Adrenal gland (tissue), 19 donors: ENCODE measurements at places on chromosomes 2 and 18.
A peak's percentile ranks its signal among the peaks of the same experiment; 100 is the strongest.

DNA sequence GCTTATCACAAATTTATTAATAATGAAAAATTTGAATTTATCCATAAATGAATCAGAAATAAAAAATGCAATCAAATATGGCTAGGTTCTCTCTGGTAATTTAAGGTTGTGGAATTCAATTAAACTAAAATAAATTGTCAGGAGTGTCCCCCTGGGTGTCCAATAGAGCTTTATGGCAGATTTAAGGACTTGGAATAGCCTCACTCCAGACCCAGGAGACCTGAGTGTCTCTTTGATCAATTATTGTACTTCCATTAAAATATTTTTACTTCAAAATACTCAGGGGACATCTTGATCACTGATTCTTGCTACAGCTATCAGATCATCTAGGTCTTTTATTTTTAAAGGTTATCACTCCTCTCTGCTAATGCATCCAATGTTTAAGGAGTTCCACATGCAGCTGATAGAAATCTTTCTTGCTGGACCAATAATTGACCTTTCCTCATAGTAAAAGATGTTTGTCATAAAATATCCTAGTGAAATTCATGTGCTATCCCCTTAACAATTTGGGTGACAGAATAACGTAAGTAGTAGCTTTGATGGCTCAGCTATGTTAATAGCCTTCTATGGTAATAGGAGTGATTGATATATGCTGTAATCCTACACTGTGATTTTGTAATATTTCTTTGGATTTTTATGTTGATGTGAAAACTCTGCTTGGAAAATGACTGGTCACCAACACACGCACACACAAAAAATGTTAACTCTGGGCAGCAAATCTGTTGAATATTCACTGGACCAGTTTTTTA is 395.3 kb downstream of the NYAP2 start:
- no peaks in the 10 kb centered on the region for H3K27me3 ChIP-seq
- H3K36me3 ChIP-seq = no peaks in the 10 kb centered on the region
- DNase-seq = no peak

DNA sequence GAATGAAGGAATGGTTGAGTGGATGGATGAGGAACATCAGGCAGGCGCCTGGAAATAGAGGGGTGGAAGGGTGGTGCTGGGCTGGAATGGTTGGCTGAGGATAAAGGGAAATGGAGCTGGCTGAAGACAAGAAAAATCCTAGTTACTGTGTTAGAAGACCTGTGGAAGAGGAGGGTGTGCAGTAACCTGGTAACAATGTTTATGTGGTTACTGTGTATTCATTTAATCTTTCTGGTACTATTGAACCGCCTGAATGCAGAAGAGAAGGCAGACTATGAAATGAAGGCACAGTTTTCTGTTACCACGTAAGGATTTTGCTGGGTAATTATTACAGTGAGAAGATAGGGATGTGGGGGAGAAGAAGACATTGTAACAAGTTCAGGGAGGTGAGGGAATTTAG is 110.3 kb upstream of the MGAT5 start:
- H3K4me3 ChIP-seq = no peak overlapping the region
- peaks cover 25% of the 10 kb centered on the region for H3K4me1 ChIP-seq
- H3K27me3 ChIP-seq = no peaks in the 10 kb centered on the region
- H3K27ac ChIP-seq = no peak overlapping the region
- no peak for DNase-seq
- H3K36me3 ChIP-seq = no peaks in the 10 kb centered on the region

GRCh38 chr18:62368100-62368499 is 43.0 kb downstream of the TNFRSF11A start:
- H3K27ac ChIP-seq = no peak overlapping the region
- H3K4me1 ChIP-seq = no peaks in the 10 kb centered on the region
- DNase-seq = no peak
- no peaks in the 10 kb centered on the region for H3K36me3 ChIP-seq

GRCh38 chr2:181058378-181059269 is 78.2 kb downstream of the UBE2E3 start:
- DNase-seq = peak; percentile 26
- H3K4me1 ChIP-seq = no peaks in the 10 kb centered on the region
- H3K27me3 ChIP-seq = no peaks in the 10 kb centered on the region
- H3K4me3 ChIP-seq = no peak overlapping the region
- no peak overlapping the region for H3K27ac ChIP-seq
- H3K36me3 ChIP-seq = no peaks in the 10 kb centered on the region

DNA sequence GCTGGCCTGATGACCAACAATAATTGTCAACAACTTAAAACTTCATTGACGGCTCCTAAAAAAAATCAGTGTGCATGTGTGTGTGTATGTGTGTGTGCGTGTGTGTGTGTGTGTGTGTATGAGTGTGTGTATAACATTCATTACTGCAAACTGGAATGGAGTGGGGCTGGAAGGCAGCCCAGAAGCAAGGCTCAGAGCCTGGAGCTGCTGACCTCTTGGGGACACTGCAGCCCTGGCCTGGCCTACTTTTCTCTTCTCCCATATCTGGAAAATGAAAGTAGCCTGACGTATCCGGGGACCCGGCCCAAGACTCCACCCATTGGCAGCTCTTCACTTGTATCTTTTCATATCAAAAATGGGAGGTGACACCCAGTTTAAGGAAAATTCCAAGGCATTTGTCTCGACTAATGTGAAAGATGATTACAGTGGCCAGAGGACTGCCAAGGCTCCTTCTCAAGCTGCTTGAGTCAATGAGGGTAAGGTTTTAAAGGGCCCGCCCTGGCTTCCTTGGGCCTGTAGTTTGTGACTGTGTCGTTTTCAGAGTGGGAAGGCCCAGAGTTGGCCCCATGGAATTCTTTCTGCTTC is 72.4 kb upstream of the IL1R1 start:
- peak overlapping the region; percentile 82 for H3K27ac ChIP-seq
- no peaks in the 10 kb centered on the region for H3K36me3 ChIP-seq
- no peaks in the 10 kb centered on the region for H3K27me3 ChIP-seq
- H3K4me3 ChIP-seq = peak overlapping the region; percentile 31
- DNase-seq = peak; percentile 98

- H3K36me3 ChIP-seq = no peaks in the 10 kb centered on the region
- no peak overlapping the region for H3K4me3 ChIP-seq
- no peak overlapping the region for H3K27ac ChIP-seq
- H3K4me1 ChIP-seq = no peaks in the 10 kb centered on the region
- no peaks in the 10 kb centered on the region for H3K27me3 ChIP-seq
- DNase-seq = peak; percentile 82
These were observed 15.9 kb upstream of the ATP6V1B1 start for GRCh38 chr2:70919672-70920366.

DNA sequence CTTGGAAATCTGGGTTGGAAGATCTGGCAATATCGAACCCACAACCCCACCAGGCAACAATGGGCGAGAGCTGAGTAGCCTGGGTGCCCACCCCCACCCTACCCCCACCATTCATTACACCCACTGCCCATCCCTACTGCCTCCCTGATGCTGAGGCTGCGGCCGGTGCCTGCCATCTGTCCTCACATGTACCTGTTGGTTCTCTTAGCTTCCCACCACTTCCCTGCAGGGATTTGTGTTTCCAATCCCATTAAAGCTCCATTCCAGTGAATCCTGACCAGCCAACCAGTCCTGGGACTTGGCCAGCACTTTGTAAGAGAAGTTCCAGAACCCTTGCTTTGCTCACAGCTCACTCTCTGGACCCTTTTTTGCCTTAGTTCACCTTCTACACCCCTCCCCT is 163.0 kb upstream of the SH3BP4 start:
- no peak overlapping the region for H3K27ac ChIP-seq
- no peak overlapping the region for H3K4me3 ChIP-seq
- no peaks in the 10 kb centered on the region for H3K36me3 ChIP-seq

- H3K36me3 ChIP-seq = no peaks in the 10 kb centered on the region
- H3K4me3 ChIP-seq = no peak overlapping the region
- no peak overlapping the region for H3K27ac ChIP-seq
- H3K27me3 ChIP-seq = no peaks in the 10 kb centered on the region
- no peaks in the 10 kb centered on the region for H3K4me1 ChIP-seq
- DNase-seq = no peak
These were observed 57.6 kb upstream of the THUMPD2 start for GRCh38 chr2:39836638-39837037.

DNA sequence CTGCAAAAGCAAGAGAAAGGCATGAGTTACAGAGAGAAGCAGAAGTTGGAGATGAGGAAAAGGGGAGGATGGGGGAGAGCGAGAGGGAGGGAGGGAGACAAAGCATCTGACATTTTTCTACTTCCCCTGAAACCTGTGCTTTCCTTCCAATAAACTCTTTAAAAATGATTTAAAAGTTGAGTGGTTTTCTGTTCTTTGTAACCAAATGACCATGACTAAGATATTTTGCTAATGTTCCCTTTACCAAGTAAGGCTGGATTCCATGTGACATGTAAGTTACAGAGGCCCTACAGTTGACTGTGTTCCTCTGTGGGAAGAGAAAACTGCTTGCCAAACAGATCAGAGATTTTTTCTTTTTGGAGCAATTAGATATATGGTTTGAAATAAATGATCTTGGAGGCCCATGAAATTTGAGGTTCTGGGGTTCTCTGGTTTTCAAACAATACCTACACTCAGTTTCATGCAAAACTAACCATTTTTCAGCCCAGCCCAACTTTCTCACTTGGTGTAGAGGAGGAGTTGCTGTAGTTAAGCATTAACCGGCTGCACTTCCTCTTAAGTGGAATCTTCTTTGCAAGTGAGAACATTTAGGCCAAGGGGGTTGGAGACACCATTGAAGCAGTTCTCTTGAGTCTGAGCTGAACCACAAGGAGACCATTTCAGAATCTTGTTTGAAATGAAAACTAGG is 34.5 kb downstream of the INSIG2 start:
- H3K27me3 ChIP-seq = no peaks in the 10 kb centered on the region
- no peak overlapping the region for H3K4me3 ChIP-seq
- peak overlapping the region; percentile 48 for H3K27ac ChIP-seq
- no peak for DNase-seq
- no peaks in the 10 kb centered on the region for H3K36me3 ChIP-seq

DNA sequence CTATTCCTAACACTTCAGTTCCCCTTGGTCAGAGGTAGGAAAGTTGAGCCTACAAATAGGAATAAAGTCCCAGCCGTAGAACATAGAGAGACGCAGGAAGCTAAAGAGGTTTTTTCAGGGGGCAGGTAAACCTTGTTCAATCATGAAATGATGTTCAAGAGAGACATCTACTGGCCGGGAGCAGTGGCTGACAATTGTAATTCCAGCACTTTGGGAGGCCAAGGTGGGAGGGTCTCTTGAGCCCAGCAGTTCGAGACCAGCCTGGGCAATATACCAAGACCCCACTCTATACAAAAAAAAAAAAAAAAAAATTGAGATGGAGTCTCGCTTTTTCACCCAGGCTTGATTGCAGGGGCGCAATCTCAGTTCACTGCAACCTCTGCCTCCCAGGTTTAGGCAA is 66.7 kb upstream of the DNAJC10 start:
- H3K4me1 ChIP-seq = no peaks in the 10 kb centered on the region
- no peak overlapping the region for H3K4me3 ChIP-seq
- H3K27me3 ChIP-seq = no peaks in the 10 kb centered on the region

- H3K27me3 ChIP-seq = no peaks in the 10 kb centered on the region
- H3K4me1 ChIP-seq = no peaks in the 10 kb centered on the region
- no peak for DNase-seq
- no peak overlapping the region for H3K4me3 ChIP-seq
These were observed 57.8 kb upstream of the CCDC141 start for GRCh38 chr2:179107737-179108136.

GRCh38 chr2:218736531-218736930 is 25.9 kb downstream of the TTLL4 start:
- peaks cover 27% of the 10 kb centered on the region for H3K4me1 ChIP-seq
- no peak for DNase-seq
- H3K27ac ChIP-seq = no peak overlapping the region
- H3K27me3 ChIP-seq = no peaks in the 10 kb centered on the region
- no peaks in the 10 kb centered on the region for H3K36me3 ChIP-seq
- no peak overlapping the region for H3K4me3 ChIP-seq

GRCh38 chr2:10414591-10414990 is 33.5 kb downstream of the ODC1 start:
- no peaks in the 10 kb centered on the region for H3K27me3 ChIP-seq
- no peak for DNase-seq
- H3K4me3 ChIP-seq = no peak overlapping the region
- no peaks in the 10 kb centered on the region for H3K36me3 ChIP-seq
- H3K27ac ChIP-seq = no peak overlapping the region

GRCh38 chr2:63818271-63818670 is 23.4 kb upstream of the UGP2 start:
- no peaks in the 10 kb centered on the region for H3K4me1 ChIP-seq
- no peak overlapping the region for H3K27ac ChIP-seq
- DNase-seq = no peak
- no peaks in the 10 kb centered on the region for H3K27me3 ChIP-seq
- H3K4me3 ChIP-seq = no peak overlapping the region

GRCh38 chr2:181285116-181285515 is 172.1 kb upstream of the ITGA4 start:
- no peaks in the 10 kb centered on the region for H3K36me3 ChIP-seq
- no peak overlapping the region for H3K27ac ChIP-seq
- no peak overlapping the region for H3K4me3 ChIP-seq
- H3K27me3 ChIP-seq = no peaks in the 10 kb centered on the region

GRCh38 chr2:233029321-233029720 is 3.2 kb upstream of the NEU2 start:
- H3K36me3 ChIP-seq = no peaks in the 10 kb centered on the region
- no peak for DNase-seq
- no peaks in the 10 kb centered on the region for H3K27me3 ChIP-seq
- H3K4me3 ChIP-seq = no peak overlapping the region
- H3K4me1 ChIP-seq = no peaks in the 10 kb centered on the region

- no peaks in the 10 kb centered on the region for H3K4me1 ChIP-seq
- no peaks in the 10 kb centered on the region for H3K36me3 ChIP-seq
- H3K4me3 ChIP-seq = no peak overlapping the region
- H3K27ac ChIP-seq = no peak overlapping the region
These were observed 1258.3 kb upstream of the GYPC start for GRCh38 chr2:125397535-125398251.

GRCh38 chr2:45826460-45826859 is 175.0 kb downstream of the PRKCE start:
- DNase-seq = no peak
- peaks cover 11% of the 10 kb centered on the region for H3K4me1 ChIP-seq
- H3K27me3 ChIP-seq = no peaks in the 10 kb centered on the region
- H3K27ac ChIP-seq = no peak overlapping the region
- no peak overlapping the region for H3K4me3 ChIP-seq

DNA sequence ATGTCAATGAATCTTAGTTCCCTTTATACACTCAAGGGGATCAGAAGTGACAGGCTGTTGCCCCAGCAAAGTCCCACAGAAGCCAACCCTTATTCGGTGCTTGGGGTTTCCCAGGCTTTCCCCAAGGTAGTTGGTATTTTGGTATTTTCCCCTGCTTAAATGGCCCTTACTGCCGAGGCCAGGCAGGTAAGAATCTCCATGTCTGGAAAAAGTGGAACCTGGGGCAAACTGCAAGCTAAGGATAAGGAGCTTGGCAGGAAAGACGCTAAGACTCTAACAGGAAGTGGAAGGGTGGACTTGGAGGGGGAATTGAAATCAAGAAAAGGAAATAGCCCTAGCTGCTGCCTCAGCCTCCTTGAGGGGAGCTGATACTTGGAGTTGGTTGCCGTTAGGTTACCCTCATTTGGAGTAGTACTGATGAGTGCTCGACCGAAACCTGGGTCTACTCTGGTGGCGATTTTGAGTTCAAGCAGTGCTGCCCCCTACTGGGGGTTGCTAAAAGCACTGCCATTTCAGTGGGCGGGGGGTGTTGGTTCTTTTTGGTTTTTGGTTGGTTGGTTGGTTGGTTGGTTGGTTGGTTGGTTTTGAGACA is 3.3 kb upstream of the GPBAR1 start:
- DNase-seq = peak; percentile 57
- no peak overlapping the region for H3K27ac ChIP-seq
- H3K36me3 ChIP-seq = no peaks in the 10 kb centered on the region
- H3K4me3 ChIP-seq = no peak overlapping the region
- peaks cover 4% of the 10 kb centered on the region for H3K4me1 ChIP-seq
